ENCODE measurements at places on chromosomes 1 and 21.

- no peak for DNase-seq
Measured at GRCh38 chr1:240831191-240831631, 219.3 kb upstream of the GREM2 start.

GRCh38 chr1:12276225-12276624 is 46.4 kb downstream of the VPS13D start:
- peak; percentile 33 for DNase-seq

- no peak for DNase-seq
Measured at GRCh38 chr1:235495551-235495950, 8.7 kb downstream of the B3GALNT2 start.

GRCh38 chr1:98102345-98103030 is 181.7 kb upstream of the DPYD start:
- DNase-seq = no peak

DNA sequence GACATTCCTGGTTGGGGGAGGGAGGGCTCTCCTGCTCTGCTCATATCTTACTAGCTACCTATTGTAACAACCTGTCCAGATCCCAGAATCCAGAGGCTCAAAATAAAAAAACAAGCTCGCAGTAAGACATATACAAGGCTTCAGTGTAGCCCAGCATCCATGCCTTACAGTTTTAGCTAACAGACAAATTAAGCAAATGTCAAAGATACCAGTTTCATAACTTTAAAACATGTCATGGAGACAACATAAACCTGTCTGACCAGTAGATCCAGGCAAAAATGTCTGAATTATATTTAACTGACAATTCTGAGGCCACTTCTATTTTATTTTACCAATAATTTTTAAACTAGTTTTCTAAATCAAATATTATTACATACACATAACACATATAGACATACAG is 167.7 kb upstream of the TNR start:
- no peak for DNase-seq

DNA sequence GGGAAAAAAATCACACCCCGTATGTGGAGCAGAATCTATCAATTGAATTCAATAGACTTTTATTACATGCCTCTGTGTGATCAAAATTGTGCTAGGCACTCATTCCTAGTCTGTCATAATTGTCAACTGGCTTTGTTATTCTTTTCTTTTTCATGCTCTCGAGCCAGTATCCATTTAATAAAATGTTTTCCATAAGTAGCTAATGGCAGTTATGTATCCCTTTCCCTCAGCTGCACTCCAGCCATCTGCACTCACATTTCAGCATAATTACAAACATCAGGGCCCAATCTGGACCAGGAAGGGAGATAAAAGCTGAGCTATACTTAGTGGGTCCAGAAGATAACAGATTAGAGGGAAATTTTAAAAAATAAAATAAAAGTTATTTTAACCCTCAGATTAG is 15.9 kb downstream of the RGS5 start:
- no peak for DNase-seq

DNA sequence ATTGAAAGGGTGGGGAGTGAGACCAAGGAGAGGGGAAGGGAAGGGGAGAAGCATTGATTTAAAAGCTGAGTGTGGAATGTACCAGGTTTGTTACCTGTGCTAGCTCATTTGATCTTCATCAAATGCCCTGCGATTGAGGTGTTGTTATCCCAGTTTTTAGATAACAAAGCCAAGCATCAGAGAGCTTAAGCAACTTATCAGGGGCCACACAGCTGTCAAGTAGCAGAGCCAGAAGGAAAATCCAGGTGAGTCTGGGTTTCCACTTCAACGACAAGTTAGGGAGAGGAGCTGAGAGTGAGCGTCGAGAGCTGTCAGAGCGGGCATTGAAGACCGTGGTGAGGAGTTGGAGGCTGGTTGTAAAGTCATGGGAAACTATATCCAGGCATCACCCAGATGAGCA is 146.9 kb upstream of the IRF2BP2 start:
- no peak for DNase-seq

- DNase-seq = no peak
Measured at GRCh38 chr1:228748029-228748428, 12.8 kb downstream of the RHOU start.

DNA sequence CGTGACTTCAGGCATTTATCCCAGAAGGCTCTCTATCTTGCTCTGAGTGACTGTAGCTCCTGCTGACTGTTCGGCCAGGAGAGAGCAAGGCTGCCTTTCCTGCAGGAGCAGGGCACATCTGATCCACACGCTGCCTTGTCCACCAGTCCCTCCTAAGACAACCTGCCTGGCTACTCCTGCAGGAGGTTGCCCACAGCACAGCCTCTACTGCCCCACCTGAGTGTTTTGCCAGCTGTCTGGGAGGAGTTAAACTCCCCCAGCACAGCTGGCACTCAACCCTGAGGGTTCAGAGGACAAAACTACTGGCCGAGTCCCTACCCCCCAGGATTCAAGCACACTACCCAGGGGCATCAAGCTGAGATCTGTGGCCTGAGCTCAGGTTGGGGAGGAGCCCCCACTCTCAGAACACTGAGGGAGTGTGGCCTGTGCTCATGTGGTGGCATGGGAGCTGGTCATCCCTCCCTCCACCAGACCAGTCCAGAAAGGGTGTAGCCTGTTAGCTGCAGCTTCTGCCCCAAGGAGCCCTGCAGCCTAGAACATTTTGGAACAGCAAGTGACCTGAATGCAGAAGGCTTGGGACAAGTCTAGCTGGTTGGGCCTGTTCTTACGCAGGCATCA is 237.3 kb downstream of the SLC44A5 start:
- DNase-seq = no peak

DNA sequence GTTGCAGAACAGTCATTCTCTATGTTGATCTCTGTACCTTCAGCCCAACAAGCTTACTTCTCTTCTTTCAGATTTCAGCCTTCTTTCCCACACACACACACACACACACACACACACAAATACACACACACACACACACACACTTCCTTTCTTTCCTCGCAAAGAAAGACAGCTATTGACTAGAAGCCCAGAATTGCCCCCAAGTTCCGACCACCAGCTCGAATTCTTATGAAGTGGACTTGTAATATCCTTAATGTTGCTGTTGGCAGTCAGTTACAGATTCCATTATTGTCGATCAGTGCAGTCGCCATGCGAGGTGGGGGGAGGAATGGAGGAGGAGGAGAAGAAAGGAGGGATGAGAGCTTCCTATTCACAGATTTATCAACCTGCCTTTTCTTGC is 125.5 kb downstream of the CLEC20A start:
- no peak for DNase-seq

DNA sequence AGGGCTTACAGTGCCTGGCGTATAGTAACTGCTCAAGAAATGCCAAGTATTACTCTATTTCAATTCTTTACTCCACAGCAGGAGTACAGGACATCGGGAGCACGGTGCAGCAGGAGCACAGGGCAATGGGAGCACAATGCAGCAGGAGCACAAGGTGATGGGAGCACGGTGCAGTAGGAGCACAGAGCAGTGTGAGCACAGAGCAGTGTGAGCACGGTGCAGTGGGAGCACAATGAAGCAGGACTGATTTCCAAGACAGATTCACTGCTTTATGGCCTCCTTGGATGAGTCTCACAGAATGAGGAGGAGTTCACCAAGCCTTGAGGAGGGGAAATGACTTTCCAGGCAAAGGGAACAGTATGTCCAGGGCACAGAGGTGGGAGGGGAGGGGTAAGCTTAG is 5.0 kb upstream of the PAQR7 start:
- no peak for DNase-seq

- no peak for DNase-seq
Measured at GRCh38 chr1:18045203-18045602, 62.4 kb upstream of the IGSF21 start.

DNA sequence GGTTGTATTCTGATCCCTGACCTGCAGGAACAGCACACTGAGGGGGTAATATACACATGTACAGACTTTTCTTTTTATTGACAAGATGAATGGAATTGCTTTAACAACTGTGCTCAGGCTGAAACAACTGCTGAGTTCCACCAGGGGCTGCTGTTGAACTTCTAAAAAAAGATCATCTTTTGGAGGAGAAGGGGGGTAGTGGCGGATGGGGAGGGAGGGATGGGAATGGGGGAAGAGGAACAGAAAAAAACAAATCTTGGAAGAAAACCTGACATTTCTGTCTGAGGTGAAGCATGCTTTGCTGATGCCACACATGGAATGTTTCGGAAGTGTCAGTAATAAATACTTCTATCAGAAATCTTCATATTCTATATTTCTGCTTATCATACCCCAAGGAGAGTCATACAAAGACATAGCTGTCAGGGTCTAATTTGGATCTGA is 75.0 kb downstream of the RWDD3 start:
- DNase-seq = no peak

GRCh38 chr21:37079211-37079824 is 6.3 kb downstream of the TTC3 start:
- no peak for DNase-seq

DNA sequence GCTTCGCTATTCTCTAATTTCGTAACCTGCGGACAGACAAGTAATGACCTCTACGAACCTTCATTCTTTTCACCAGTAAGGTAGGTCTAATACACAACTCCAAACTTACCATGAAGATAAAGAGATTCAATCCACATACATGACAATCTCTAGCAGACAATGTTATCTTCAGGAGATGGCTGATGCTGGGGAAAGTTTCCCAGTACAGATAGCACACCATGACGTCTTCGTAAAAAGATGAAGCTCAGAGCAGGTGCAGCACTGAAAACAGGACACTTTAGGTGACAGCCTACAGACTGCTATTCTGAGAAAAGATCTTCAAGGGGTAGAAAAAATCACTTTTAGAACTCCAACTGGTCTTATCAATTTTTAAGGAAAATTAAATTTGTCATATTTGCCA is 41.3 kb downstream of the ZNF281 start:
- DNase-seq = no peak

DNA sequence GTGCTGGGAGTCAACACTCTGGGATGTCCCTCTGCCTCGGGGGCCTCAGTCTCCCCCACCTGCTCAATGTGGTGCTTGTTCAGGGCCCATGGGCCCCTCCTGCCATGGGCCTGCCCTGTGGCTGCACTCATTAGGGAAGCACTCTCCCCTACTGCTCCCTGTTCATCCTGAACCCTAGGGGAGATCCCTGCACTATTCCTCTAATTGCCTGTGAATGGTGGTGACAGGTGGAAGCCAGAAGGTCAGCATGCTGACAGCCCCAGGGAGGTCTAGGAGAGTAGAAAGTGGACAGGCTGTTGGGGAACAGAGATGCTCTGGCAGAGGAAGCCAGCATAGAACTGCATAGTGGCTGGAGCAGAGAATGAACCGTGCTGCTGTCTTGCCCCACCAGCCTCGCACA is 217.6 kb downstream of the TRABD2B start:
- DNase-seq = no peak

- DNase-seq = no peak
Measured at GRCh38 chr1:18020021-18020817, 87.4 kb upstream of the IGSF21 start.

DNA sequence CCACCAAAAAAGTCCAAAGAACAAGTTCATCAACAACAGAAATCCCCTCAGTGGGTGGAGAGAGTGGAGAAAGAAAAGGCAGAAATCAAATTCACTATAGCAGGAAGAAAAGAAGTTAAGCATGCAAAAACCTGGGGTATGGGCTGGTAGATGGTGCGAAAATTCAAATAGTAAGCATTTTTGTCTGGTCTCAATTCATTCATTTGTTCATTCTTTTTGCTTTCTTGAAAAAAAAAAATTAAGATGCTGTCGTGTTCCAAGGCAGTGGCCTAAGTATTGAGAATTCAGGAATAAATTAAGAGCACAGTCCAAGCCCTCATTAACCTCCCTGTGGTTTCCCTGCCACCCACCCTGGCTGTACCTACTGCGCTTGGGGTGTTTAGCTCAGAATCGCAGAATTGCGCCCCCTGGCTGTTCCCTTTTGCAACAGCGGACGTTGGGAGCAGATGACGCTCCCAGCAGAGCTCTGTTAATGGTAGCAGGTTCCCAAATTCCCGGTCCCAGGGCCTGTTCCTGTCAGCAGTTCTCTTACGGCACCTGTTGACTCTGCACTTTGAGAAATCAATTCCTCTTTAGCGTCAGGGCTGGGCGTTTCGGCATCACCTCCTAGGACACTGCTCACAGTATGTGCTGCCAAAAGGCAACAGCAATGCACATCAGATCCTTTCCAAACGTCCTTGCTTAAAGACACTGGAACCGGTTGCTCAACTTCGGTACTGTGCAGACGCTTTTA is 34.0 kb upstream of the SSX2IP start:
- DNase-seq = peak; percentile 61

- DNase-seq = no peak
Measured at GRCh38 chr1:202268817-202269216, 72.9 kb downstream of the UBE2T start.

- no peak for DNase-seq
Measured at GRCh38 chr1:2533365-2533764, 3.3 kb upstream of the HES5 start.

- no peak for DNase-seq
Measured at GRCh38 chr1:234570329-234571120, 39.5 kb downstream of the IRF2BP2 start.

GRCh38 chr1:39885516-39885915 is 2.2 kb upstream of the TRIT1 start:
- no peak for DNase-seq

DNA sequence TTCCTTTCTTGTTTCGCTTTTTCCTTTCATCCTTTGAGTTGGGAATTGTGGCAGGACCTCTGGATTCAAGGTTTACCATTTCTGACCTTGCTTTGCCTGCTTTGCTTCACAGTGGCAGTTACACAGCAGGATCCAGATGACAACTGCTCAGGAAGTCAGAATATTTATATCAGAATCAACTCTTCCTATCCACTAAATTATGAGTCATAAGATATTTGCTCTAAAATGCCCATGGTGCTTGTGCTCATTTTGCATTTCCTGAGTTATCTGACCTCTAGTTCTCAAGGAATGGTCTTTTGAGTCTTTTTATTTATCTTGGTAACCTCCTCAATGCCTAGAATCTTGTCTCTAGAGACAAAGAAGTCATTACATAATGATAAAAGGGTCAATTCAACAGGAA is 290.8 kb downstream of the LRRC7 start:
- no peak for DNase-seq

DNA sequence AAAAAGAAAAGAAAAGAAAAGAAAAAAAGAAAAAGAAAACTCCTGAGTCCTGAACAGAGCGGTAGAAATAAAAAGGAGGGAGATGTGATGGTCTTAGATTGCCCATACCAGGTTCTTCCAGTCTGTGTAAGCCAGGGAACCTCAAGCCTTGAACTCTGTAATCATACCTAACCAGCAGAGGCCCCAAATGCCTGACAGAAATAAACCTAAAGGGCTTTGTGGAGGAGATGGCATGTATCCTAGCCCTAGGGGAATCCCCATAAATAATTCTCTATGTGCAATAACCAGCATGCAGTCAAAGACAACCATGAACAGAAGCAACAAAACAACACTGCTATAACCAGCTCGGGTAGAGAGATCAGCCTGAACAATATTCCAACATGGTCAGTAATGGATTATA is 40.4 kb downstream of the USP48 start:
- no peak for DNase-seq

DNA sequence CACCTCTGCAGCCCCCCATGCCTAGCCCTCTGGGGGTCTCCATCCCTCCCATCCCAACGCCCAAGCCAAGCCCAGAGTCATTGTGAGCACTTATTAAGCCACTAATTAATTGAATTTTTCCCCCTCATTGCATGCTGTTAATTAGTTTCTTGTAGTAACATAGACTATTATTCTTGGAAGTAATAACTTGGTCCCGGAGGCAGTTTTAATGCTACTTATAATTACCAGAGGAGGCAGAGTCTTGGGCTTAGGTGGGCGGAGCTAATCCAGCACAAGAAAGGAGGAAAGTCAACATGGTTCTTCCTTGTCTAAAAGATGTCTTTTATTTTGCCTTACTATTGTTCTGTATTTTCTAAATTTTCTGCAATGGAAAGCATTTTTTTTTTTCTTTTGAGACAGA is 27.7 kb downstream of the FBXO2 start:
- no peak for DNase-seq

All from CD4-positive, alpha-beta T cell treated with Interleukin-17A for 1 hour (primary cell).